ENCODE measurements at places on chromosomes 5 and 9. TPM values are rescaled to one million over a fixed set of nuclear protein-coding genes. Genes with fewer than 3 reads are reported as not detected.
A peak's percentile ranks its signal among the peaks of the same experiment; 100 is the strongest.

GHR gene
- total RNA-seq = 1.6 TPM

AQP7 gene
- total RNA-seq = not detected

ADGRD2 gene
- not detected for total RNA-seq

DAP gene
- total RNA-seq = 329 TPM

DNA sequence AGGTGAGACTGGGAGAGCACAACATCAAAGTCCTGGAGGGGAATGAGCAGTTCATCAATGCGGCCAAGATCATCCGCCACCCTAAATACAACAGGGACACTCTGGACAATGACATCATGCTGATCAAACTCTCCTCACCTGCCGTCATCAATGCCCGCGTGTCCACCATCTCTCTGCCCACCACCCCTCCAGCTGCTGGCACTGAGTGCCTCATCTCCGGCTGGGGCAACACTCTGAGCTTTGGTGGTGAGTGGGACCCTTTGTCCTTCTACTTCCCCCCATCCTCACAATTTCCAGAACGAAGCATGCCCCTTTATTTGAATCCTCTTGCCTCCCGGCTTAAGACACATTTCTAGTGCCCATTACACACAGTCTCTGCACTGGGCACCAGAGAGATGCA lies 2.5 kb downstream of the PRSS3 start:
- no peak overlapping the region for H3K4me3 ChIP-seq
- DNase-seq = no peak
- H3K27ac ChIP-seq = no peak overlapping the region
- H3K36me3 ChIP-seq = peaks cover 9% of the 10 kb centered on the region
- 0 out of 2 replicates have a peak, but pooled peaks cover 6% of the 10 kb centered on the region for H3K4me1 ChIP-seq

GRCh38 chr5:143938230-143938629 lies 126.3 kb downstream of the HMHB1 start:
- H3K27ac ChIP-seq = no peak overlapping the region
- no peak overlapping the region for H3K4me3 ChIP-seq
- peaks cover 43% of the 10 kb centered on the region for H3K36me3 ChIP-seq
- no peaks in the 10 kb centered on the region for H3K27me3 ChIP-seq
- H3K4me1 ChIP-seq = peaks cover 22% of the 10 kb centered on the region

GRCh38 chr9:21747175-21747574 lies 55.3 kb upstream of the MTAP start:
- no peak for DNase-seq
- H3K4me1 ChIP-seq = peaks cover 28% of the 10 kb centered on the region

- H3K4me3 ChIP-seq = no peak overlapping the region
- no peaks in the 10 kb centered on the region for H3K4me1 ChIP-seq
- H3K36me3 ChIP-seq = no peaks in the 10 kb centered on the region
- H3K27ac ChIP-seq = no peak overlapping the region
- no peak for DNase-seq
Measured at GRCh38 chr9:135614821-135615665, 24.3 kb downstream of the GLT6D1 start.

DNA sequence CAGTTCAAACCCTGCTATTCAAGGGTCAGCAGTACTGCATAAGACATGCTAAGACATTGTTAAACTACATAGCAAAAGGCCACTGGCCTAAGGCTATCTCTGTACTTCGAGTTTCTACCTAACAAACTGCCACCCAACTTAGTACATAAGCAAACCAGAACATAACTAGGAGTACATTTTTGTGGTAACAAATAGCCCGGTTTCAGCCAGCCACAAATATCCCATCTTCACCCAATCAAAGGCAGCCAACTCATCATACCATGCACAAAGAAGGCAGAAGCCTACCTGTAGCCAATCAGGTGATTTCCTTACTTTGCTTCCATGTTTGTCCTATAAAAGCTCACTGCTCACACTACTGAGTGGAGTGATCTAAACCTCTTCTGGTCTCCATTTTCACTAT lies 201.4 kb downstream of the SMARCA2 start:
- H3K27ac ChIP-seq = no peak overlapping the region
- no peaks in the 10 kb centered on the region for H3K27me3 ChIP-seq

DNA sequence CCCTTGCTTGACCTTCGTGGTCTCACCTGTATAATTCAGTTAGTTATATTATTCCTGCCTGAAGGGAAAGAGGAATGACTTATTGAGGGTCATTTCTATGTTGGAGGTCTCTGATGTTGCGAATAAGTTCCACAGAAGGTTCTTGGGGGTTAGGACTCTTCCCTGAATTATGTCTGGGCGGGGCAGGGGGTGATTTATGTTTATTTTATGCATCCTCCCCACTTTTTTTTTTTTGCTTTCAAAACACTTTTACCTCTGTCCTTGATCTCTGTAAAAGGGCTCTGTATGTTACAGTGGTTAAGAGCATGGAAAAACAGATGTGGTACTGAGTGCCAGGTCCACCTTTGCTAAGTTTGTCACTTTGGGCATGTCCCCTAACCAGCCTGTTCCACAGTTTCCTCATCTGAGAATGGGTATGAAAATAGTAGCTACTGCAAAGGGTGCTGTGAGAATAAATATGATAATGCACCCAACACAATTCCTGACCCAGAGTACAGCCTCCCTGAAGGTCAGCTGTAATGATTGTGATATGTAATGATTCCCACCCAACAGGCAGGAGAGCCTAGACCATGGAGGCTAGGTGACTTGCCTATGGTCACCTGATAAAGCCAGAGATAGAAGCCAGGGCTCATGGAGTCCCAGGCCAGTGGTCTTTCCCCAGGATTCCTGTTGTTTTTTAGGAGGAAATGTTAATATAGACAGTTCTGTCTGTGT lies 54.8 kb downstream of the SLC22A5 start:
- H3K4me3 ChIP-seq = no peak overlapping the region
- H3K27me3 ChIP-seq = no peaks in the 10 kb centered on the region
- peaks cover 4% of the 10 kb centered on the region for H3K36me3 ChIP-seq
- H3K27ac ChIP-seq = peak overlapping the region; percentile 96

DNA sequence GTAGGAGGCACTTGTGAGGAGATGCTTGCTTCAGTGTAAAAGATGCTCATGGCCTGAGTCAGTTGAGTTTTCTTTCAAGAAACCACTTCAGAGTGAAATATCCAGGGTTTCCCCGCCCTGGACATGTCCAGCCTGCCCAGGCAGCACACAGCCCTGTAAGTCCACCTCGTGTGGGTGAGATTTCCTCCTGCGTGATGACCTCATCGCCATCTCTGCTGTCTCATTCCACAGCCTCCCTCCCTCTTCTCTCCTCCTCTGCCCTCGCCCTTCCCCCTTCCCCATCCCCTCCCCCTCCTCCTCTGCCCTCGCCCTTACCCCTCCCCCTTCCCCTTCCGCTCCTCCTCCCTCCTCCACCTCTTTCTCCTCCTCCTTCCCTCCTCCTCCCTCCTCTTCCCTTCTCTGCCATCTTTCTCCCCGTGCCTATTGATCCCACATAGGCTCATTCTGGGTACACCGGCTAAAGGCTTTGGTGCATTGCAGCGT lies 34.0 kb upstream of the NCS1 start:
- H3K27ac ChIP-seq = peak overlapping the region; percentile 88
- DNase-seq = peak; percentile 96
- H3K36me3 ChIP-seq = peaks cover 40% of the 10 kb centered on the region
- peak overlapping the region; percentile 69 for H3K4me3 ChIP-seq
- peaks cover 5% of the 10 kb centered on the region for H3K27me3 ChIP-seq

- H3K36me3 ChIP-seq = peaks cover 14% of the 10 kb centered on the region
- no peak overlapping the region for H3K4me3 ChIP-seq
- no peaks in the 10 kb centered on the region for H3K4me1 ChIP-seq
- no peaks in the 10 kb centered on the region for H3K27me3 ChIP-seq
- H3K27ac ChIP-seq = no peak overlapping the region
Measured at GRCh38 chr5:174625591-174626350, 98.6 kb upstream of the MSX2 start.

- 0 out of 2 replicates have a peak, but pooled peaks cover 4% of the 10 kb centered on the region for H3K4me1 ChIP-seq
- H3K36me3 ChIP-seq = peaks cover 5% of the 10 kb centered on the region
- peak overlapping the region; percentile 21 for H3K4me3 ChIP-seq
- DNase-seq = peak; percentile 42
- peaks cover 21% of the 10 kb centered on the region for H3K27me3 ChIP-seq
- H3K27ac ChIP-seq = no peak overlapping the region
Measured at GRCh38 chr5:173283318-173284288, 44.6 kb downstream of the STC2 start.

- no peak overlapping the region for H3K4me3 ChIP-seq
- peak; percentile 41 for DNase-seq
- H3K27ac ChIP-seq = no peak overlapping the region
- H3K4me1 ChIP-seq = peaks cover 5% of the 10 kb centered on the region
Measured at GRCh38 chr5:135829681-135830383, 4.6 kb upstream of the SLC25A48 start.
